Esophagus squamous epithelium (tissue), 5 donors: ENCODE measurements at places on chromosomes 5 and 9.

DNA sequence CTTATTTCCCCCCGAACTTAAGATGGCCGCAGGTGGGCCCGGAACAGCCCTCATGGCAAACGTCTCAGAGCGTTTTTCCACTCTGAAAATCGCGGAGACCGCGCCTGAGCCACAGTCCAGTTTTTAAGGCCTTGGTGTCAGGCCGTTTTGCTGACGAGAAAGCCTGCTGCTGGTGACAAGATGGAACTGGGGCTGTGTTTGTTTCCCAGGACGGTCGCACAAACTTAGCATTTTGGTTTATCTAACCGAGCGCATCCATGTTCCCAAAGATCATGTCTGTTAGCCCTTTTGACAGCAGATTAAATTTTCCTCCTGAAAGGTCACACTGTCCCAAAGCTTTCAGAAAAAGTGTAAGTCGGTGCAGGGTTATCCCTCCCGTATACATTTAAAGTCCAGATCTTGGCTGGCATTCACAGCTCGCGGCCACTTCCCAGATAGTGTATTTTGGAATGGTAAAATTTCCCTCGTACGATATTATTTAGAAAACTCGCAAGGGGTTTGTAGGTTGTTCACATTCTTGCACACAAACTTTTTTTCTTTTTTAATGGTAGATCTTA, 812 bp downstream of the SREK1 start:
- DNase-seq = peak; percentile 42

DNA sequence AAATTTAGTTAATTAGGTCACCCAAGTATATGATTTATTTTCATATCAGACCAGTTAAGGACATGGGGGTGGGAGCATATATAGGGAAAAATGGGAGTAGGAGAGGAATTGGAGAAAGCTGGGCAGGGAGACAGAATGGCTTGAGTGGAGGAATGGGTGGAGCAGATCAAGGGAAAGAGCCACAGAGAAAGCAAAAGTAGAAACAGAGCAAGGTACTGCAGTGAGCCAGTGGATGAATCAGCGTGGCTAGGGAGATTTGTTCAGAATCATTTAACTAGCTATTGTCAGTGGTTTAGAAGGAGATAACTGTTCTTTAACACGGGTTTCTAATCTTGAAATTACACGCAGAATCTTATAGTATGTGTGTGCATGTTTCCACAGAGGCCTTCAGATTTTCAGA, 37.4 kb downstream of the SNX24 start:
- no peak for DNase-seq

DNA sequence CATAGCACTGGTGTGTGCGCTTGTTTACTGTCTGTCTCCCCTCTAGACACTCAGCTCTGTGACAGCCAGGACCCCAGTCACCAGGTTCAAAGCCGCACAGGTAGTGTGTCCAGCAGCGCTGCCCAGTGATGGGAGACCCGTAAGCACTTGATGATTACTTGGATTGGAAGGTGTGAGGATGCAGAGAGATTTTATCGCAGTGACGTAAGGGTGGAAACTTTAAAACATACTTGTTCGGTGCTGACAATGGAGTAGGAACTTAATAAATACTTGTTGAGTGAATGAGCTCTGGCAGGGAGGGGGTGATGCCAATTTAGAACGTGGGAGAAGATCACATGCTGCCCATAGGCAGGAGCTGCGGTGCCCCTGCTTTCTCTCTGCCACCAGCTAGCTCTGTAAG, 99.2 kb upstream of the PITX1 start:
- no peak for DNase-seq

GRCh38 chr5:125006011-125006685, 259.7 kb upstream of the ZNF608 start:
- DNase-seq = no peak
